ENCODE measurements at places on chromosomes 1 and 21. TPM values are rescaled to one million over a fixed set of nuclear protein-coding genes. Genes with fewer than 3 reads are reported as not detected.

The NGF gene
- 1.3 TPM for polyA plus RNA-seq

The SMPDL3B gene
- polyA plus RNA-seq = 7.2 TPM

The ZSWIM5 gene
- polyA plus RNA-seq = 3.2 TPM

The MYCL gene
- 8.2 TPM for polyA plus RNA-seq

The TIAM1 gene
- 1.2 TPM for polyA plus RNA-seq

The ANKRD45 gene
- polyA plus RNA-seq = not detected

The RNU1-4 gene
- not detected for polyA plus RNA-seq

The TCHH gene
- polyA plus RNA-seq = 0.10 TPM

The FCGR3A gene
- polyA plus RNA-seq = 13.0 TPM

The TMEM51 gene
- polyA plus RNA-seq = 9.6 TPM

The A3GALT2 gene
- polyA plus RNA-seq = not detected

The BCAN gene
- polyA plus RNA-seq = 0.12 TPM

The RERE gene
- polyA plus RNA-seq = 43.2 TPM

The TTC22 gene
- 33.0 TPM for polyA plus RNA-seq

The C1orf185 gene
- polyA plus RNA-seq = not detected

The CYP4A22 gene
- not detected for polyA plus RNA-seq

The GRIK1 gene
- not detected for polyA plus RNA-seq

The TINAGL1 gene
- 40.9 TPM for polyA plus RNA-seq

Data from sigmoid colon (tissue), 7 donors.